ENCODE measurements at places on chromosomes 4 and X.
A peak's percentile ranks its signal among the peaks of the same experiment; 100 is the strongest.

GRCh38 chr4:142264961-142265360, 581.1 kb downstream of the INPP4B start:
- DNase-seq, result no peak

DNA sequence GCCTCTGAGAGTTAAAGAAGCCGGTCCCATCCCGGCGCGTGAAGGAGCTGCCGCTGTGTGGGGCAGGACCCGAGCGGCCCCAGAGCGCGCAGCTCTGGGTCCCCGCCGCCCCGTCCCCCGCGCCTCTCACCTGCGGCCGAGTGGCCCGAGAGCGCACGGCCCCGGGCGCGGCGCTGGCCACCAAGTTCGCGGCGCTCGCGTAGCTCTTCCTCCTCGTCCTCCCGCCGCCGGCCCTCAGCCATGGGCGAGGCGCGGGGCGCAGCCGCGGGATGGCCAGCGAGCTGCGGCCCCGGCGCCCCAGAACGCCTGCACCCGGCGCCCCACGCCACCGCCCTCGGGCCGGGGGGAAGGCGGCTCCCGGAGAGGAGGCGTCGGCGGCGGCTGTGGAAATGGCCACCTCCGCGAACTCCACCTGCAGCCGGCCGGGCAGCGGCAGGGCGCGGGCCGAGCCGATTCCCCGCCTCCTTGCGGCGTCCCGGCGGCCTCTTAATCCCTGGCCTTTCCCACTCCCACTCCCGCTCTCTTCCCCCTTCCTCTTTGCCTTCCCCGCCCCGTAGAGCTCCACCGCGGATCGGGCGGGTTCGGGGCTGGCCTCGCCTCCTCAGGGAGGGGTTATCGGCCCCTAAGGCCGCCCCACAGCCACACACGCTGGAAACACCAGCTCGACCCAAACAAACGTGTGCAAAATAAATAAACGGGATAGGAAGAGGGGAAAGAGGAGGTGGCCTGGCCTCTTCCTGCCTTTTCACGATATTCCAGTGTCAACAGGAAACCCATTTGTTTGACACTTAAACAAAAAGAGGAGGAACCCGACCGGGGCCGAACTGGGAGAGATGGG, at the start of gene SH3D19:
Gene SH3D19 (minus strand): TSS at position 495 of the 838 bp plus-strand sequence. CDS start 253 bp downstream, at position 242.
- DNase-seq, result peak; percentile 18

DNA sequence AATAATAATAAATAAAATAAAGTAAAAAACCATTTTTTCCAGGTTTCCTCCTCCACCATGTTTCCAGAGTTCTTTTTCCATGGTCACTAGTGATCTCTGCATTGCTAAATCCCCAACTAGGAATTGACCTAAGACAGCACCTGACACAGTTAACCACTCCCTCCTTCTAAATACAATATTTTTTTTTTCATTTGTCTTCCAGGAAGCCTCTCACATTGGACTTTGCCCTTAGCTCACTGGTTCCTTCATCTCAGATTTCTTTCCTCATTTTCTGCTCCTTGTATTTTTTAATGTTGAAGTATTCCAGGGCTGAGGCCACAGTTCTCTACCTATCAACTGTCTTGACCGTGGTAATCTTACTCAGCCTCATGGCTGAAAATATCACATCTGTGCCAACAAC, 187.3 kb upstream of the FAM241A start:
- no peak for DNase-seq

DNA sequence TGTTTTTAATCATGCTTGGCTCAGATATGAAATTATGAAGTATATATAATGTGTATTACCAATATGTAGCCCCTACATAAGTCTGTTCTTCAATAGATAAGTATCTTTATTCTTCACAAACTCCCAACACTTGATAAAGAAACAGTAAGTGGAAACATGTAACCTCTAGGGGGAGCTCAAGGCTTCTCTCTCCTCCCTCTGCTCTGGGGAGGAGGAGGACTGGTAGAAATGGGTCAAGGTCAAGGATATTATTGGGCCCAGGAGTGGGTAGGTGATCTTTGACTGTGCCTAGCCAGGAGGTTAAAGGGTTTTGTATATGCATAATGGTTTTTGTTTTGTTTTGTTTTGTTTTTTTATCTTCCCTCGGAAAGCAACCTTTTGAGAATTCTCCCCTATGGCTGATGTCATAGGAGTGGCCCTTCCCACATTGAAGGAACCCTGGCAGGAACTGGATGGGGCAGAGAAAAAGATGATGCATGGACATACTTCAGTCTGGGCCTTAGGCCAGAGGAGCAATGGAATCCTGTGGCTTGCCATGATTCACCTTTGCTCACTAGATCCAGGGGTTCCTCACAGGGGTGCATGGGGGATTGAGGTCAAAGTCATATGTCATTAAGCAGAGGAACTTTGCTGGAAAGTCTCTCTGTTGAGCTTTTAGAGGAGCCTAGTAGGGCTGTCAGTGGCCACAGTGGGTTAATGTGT, 460.3 kb downstream of the MID1IP1 start:
- DNase-seq, result peak; percentile 32

DNA sequence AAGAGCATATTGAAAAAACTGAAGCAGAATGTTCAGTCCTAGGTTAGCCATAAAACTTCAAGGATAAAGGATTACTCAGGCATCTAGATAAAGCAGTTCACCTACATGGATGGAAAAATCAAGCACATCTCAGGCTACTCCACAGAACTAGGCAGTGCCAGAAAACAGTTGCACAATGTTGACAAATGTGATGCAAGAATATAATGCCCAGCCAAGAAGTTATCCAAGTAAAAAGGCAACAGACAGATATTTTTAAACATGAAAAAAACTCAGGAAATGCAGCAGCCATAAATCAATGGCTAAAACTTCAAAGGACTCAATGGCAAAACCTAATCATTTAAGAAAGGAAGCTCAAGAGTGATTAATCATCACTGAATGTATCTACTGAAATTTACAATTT, 456.0 kb upstream of the FAM241A start:
- no peak for DNase-seq

GRCh38 chrX:69538321-69538876, 34.3 kb downstream of the NALF2 start:
- DNase-seq, result peak; percentile 1

- DNase-seq, result no peak
These were observed 286.9 kb downstream of the PACRGL start for GRCh38 chr4:20987191-20987590.

GRCh38 chr4:143599827-143600226, 86.3 kb downstream of the SMARCA5 start:
- DNase-seq, result no peak

- no peak for DNase-seq
These were observed 674 bp upstream of the DIAPH2 start for GRCh38 chrX:96683997-96684338.

DNA sequence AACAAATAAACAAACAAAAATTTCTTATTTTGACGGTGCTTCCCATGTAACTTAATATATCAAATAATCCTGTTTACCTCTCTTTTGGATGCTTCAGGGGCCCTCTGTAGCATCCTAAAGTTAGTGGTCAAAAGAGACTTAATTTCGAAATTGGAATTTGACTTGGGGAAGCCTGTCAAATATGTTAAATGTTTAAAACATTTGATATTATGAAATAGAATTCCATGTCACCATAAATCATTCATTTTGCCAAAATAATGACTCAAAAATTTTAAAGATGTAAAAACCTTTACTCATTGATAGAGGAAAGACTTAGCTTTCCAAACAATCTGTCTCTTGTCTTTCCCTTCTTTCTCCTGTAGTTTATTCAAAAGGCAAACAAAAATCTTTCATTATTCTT, 20.6 kb upstream of the TEX13A start:
- DNase-seq, result no peak

Measured in NCI-H345 (cell line).